Activated CD4-positive, alpha-beta T cell treated with anti-CD3 and anti-CD28 coated beads, Interleukin-2, amount 10 ng/mL, durations not matched to agents 7 days and 5 days (primary cell): ENCODE measurements at places on chromosomes 16 and 17.
A peak's percentile ranks its signal among the peaks of the same experiment; 100 is the strongest.

DNA sequence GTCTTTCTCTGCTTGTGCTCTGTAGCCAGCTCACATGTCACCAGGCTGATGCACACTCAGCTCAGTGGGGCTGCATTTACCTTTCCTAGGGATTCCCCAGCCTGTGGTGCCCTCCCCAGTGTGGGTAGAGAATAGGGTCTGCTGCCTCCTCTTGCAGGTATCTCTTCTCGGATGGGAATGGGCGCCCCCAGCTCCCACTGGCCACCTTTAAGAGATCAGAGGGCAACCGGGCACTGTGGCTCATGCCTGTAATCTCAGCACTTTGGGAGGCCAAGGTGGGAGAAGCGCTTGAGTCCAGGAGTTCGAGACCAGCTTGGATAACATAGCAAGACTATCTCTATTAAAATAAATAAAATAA lies 3.3 kb downstream of the XYLT2 start:
- DNase-seq, result no peak

GRCh38 chr17:72711521-72712310 lies 380.8 kb downstream of the SLC39A11 start:
- no peak for DNase-seq

DNA sequence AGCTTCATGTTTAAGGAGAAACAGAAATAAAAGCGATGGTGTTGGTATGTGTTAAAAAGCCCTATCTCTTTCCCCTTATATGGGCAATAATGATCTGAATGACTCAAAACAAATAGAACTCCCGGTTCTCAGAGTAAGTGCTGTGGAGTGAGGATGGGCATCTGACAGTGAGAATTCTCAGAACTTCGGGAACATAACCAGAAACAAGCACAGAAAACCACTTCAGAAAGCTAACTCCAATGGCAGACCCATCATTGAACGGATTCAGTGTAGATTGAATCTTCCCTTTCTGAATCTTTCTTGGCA lies 67.2 kb downstream of the CDH8 start:
- no peak for DNase-seq

DNA sequence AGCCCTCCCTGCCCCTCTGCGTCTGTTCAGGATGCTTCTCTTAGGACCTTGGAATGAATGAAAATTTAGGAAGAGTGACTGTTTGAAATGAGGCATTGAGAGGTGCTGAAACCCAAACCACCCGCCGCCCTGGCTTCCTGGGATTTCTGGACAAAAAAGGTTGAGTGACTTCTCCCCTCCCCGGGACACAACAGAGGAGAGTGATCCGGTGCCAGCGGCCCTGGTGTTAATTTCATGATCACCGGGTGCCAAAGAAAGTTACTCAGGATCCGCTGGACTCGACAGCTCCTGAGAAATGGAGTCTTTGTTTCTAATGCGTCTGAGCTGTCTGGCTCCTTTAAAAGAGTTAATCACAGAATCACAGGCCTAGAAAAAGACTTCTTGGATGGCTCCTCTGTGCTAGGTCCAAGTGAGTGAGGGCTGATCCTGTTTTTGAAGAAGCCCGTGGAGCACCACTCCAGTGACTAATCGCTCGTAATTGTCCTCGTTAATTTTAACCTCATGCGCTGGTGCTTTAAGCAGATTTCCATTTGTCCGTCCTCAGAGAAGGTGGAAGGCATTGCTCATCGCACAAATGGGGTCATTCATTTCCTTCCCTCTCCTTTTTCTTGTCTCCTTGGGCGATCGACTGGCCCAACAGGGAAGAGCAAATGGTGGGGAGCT lies 144.4 kb upstream of the ZFHX3 start:
- no peak for DNase-seq

DNA sequence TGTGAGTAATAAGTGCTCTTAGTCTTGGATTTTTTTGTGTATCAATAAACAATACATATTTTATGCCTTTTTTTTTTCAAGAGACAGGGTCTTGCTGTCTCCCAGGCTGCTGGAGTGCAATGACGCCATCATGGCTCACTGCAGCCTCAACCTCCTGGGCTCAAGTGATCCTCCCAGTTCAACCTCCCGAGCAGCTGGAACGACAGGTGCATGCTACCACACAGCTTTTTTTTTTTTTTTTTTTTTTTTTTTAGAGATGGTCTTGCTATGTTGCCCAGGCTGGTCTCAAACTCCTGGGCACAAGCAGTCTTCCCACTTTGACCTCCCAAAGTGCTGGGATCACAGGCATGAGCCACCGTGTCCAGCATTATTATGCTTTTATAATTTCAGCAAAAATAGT lies 13.0 kb downstream of the ACSF2 start:
- DNase-seq, result no peak

DNA sequence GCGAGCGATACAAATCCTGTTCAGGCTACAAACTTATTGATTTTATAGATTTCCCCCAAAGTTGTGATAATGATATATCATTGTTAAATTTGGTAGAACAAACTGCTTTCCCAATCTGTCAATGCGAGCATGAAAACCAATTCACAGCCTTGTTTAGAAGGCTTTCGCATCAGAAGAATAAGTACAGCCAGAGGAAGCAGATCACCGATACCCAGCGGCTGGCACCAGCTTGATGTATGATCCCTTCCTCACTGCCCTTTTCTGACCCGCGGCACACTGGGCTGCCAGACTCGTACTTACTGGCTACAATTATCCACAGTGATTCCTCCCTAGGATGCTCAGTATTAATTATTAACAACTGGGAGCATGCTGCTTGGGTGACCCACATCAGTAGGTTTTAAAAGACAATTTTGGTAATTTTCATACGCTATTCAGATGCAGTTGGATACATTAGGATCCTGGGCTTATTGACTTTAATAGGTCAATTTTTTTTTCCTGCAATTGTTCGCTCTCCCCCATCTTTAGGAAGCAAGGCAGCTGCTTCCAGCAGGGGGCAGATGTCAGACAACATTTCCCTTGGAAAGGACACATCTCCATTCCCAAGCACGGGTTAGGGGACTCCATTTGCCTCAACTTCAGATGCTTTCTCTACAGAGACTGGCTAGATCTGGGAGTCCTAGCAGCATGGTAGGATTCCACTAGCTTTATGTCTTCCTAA lies 582.7 kb upstream of the PSMD7 start:
- no peak for DNase-seq

DNA sequence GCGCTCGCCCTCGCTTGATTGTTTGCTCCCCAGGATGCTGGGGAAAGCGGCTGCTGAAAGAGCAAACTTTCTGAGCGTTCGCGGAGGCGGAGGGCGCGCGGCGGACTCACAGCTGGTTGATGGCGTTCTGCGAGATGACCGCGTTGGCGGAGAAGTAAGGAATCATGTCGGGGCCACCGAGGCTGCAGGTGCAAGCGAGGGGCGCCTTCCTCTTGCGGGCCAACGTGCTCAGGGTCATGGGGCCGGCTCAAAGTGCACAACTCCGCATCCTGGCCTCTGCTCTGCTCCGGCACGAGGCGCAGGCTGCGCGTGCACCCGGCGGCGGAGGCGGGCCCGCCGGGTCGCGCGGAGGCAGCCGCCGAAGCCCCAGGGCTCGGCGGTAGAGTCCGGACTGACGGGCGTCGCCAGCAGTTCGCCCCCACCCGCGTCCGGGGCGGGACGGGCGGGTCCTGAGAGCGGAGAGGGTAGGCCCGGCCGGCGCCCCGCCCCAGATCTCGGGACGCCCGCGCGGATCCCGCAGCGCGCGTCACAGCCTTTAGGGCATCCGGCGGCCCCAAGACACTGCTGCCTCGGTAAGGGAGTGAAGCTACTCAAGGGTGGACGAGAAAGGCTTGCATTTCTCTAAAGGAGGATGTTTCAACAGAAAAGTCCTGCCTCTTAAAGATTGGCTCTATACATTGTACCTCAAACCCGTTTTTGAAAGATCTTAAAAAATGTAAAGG lies 138.5 kb upstream of the CORO6 start:
- peak; percentile 93 for DNase-seq

DNA sequence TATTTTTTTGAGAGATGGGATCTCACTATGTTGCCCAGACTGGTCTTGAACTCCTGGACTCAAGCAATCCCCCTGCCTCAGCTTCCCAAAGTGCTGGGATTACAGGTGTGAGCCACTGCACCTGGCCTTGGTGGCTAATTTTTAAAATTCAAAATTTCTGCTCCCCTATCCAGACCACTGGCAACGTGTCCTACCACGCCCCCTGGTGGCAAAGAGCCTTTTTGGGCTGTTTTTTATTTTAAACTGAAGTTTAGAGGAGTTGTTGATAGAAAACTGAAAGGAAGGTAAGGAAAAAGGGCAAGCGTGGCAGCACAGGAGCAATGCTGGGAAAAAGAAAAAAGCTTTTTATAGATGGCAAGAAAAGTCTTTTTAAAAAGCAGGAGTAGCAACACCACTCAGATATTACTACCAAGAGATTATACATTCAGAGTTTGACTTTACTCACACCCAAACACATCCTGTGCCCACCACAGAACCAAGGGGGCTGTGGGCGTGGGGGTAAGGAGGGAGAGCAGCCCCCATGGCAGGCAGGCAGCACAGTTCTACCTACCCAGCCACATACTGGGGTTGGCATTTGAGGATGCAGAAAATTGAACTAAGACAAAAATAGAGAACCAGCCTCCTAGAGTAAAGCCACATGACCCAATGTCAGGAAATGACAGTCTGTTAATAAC lies 4.2 kb upstream of the MXRA7 start:
- DNase-seq, result peak; percentile 87

DNA sequence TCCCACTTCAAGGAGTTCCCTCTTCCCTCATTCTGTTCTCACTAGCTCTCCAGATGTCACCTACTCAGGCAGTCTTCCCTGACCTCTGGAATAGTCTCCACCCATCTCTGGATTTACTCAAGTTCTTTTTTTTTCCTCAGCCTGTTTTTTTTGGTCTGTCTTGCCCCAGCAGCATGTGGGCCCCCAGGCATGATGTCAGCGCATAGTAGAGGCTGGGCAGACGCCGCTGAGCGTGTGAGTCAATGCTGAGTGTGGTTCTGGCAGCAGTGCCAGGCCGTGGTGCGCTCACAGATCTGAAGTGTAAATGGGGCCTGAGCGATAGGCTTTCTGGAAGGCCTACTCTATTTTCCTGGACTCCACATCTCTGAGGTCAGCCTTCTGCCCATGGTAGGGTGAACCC lies 2.7 kb upstream of the KCNJ18 start:
- DNase-seq, result no peak

- peak; percentile 63 for DNase-seq
Measured at GRCh38 chr17:58329810-58330537, 1.4 kb upstream of the TSPOAP1 start.

DNA sequence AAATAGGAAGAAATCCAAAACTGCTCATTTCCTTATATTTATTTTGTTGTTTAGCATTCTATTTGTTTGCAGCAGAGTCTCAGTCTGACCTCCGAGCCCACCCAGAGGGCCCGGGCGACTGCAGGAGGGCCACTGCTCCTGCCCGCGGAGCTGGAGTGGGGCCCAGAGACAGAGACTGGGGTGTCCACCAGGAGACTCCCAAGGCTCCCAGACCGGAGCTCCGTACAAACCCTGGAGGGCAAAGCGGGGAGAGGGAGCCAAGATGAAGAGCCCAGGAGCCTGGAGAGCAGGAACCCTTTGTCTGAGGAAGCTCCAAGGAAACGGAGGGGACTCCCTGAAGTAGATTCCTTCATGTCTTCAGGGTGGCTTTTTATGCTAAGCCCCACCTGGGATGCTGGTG lies 57.9 kb downstream of the AXIN2 start:
- DNase-seq, result no peak

GRCh38 chr16:53369921-53370320 lies 64.3 kb upstream of the RBL2 start:
- DNase-seq, result no peak

DNA sequence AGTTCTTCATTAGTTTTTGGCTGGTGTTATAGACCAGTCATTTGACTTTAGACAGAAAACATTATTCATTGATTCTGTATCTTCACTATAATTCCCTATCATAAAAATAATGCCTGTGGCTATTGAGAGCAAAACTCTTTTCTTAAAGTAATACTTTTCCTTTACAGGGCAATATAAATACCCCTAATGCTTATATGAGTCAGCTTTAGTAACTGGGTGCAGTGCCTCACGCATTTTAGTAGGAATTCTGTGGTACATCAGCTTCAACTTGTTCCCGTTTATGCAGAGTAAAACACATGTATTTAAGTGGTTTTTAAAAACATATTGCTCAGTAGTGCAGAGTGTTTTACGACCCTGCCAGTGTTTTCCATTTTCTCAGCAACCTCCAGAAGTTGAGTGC lies 68.1 kb downstream of the SEC14L1 start:
- DNase-seq, result no peak

DNA sequence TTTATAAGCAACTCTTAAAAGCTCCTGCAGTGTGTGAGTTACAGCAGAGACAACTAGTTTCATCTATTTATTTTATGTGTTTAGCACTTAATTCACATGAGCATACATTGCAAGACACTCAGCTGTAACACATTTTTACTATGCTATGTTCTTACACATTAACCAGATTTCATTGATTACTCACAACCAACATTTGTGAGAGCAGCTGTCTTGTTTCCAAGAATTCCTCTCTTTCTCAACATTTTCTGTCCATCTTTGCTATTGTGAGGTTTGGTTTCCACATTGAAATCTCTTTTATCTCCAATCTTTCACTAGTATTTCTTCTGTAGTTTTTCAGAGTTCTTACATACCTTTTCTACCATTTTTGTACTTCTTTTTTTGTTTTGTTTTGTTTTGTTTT lies 51.2 kb downstream of the COPRS start:
- DNase-seq, result no peak

DNA sequence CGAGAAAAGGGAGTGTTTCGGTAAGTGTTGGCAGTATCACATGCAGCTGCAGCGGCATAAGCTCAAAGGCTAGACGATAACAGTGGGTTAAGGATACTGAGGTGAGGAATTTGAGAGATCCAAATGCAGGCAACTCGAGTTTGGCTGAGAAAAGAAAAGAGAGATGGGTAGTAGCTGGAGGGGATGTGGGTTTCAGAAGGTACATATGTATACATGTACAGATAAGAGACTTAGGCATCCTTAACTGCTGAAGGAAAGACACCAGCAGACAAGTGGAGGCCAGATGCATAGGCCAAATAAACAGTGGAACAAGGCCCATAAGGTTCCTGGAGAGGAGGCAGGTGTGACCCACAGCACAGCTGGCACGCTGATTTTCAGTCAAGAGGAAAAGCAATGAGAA lies 86.6 kb upstream of the NETO2 start:
- DNase-seq, result no peak

DNA sequence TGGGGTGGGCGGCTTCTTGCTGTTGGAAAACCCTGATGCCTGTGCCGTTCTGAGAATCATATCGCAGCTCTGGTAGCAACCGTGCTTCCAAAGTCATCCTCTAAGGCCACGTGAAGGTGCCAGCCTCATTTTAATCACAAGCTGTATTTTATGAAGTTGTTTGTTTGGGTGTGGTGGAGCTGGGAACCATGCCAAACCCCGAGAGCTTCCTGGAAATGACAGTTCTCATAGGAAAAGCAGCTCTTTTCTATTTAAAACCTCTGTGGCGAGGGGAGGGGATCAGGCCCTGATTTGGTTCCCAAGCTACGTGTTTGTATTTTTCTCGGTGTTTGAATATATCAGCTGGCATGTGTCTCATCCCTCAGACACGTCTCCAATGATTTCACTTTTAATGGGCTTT lies 21.7 kb downstream of the KNOP1 start:
- peak; percentile 61 for DNase-seq

- no peak for DNase-seq
Measured at GRCh38 chr16:67199011-67199807, at the start of gene ELMO3. Gene ELMO3 (plus strand): TSS chr16:67199131. CDS start chr16:67199327, 196 bp downstream.
